ENCODE measurements at places on chromosomes 6 and 20. TPM values are rescaled to one million over a fixed set of nuclear protein-coding genes. Genes with fewer than 3 reads are reported as not detected.

DNA sequence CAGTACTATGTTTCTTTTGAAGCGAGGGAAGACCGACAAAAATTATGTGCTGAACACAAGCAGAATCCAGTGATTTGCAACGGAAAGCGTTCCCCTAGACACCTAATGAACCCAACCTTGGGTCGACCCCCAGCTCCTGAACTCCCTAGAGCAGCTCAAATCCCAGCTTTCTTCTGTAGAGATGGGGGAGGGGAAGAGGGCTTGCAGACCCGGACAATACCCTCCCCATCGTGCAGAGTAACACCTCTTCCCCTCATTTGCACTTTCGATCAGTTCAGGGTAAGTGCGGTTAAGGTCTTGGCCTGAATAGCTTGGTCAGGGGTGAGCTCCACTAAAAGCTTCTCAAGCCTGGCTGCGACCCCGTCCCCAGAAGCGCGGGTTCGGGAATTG is 404 bp downstream of the CEP162 start:
- H3K36me3 ChIP-seq: no peaks in the 10 kb centered on the region
- H3K27me3 ChIP-seq: no peaks in the 10 kb centered on the region
- H3K4me3 ChIP-seq: peak overlapping the region; percentile 87

GRCh38 chr20:42982218-42982617 is 207.5 kb downstream of the PTPRT start:
- H3K4me1 ChIP-seq: no peaks in the 10 kb centered on the region
- no peak for DNase-seq
- H3K27me3 ChIP-seq: no peaks in the 10 kb centered on the region
- no peak overlapping the region for H3K27ac ChIP-seq

DNA sequence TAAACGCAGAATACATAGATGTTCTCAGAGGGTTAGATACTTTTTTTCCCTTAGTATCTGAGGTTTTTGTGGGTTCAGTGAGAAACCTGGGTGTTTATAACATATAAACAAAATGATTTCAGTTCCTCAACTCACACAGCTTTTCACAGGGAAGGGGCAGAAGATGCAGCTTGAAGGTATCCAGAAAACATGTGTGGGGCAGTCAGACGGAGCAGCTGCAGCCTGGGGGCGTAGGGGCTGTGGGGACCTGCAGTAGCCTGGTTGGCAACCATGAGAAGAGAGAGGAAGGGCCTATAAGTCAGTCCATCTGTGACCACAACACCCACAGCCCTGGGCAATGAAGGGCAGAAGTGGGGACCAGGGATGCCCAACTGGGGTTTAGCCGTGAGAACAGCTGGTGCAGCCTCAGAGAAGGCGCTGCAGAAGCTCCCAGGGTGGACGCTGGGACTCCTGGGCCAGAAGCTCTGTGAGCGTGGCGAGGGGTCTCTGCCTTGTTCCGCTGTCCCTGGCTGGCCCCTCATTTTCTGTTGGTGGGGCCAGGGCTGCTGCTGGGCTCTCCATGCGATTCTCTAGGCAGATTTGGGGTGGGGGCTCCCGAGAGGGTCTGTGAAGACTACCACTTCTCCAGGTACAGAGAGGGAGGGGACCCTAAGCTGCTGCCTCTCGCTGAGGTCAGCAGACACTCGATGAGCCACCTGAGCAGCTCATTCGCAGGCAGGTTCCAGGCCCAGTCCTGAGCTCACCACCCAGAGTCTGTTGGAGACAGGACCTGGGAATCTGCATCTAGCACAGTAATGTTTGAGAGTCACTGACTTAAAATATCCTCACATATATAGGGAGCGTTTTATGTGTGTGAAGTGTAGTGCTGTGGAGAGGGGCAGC is 181.2 kb downstream of the ZDHHC14 start:
- H3K27me3 ChIP-seq: no peaks in the 10 kb centered on the region
- no peak overlapping the region for H3K4me3 ChIP-seq
- no peak overlapping the region for H3K27ac ChIP-seq
- no peaks in the 10 kb centered on the region for H3K36me3 ChIP-seq

GRCh38 chr6:44471271-44471981 is 83.9 kb downstream of the CDC5L start:
- H3K27ac ChIP-seq: no peak overlapping the region
- no peak for DNase-seq
- no peaks in the 10 kb centered on the region for H3K27me3 ChIP-seq
- H3K4me3 ChIP-seq: no peak overlapping the region
- no peaks in the 10 kb centered on the region for H3K36me3 ChIP-seq

DNA sequence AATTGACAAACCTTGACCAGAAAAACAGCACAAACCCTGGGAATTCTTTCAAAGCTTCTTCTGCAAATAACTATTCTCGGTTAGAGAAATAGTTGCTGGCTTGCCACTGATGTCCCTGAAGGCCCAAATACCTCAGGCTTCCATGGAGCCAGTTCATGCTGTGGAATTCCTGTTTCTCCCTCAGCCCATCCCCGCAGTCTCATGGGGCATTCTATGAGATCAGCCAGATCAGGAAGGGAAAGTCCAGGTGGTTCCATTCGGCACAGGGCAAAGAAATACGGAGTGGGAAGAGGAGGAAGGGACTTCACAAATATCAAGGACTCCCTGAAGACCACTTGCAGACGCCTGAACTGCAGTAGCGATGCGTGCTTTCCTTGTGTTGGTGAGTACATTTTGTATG is 63.3 kb downstream of the MYLK4 start:
- no peaks in the 10 kb centered on the region for H3K4me1 ChIP-seq
- H3K27ac ChIP-seq: no peak overlapping the region
- no peaks in the 10 kb centered on the region for H3K27me3 ChIP-seq
- no peaks in the 10 kb centered on the region for H3K36me3 ChIP-seq
- DNase-seq: no peak

- H3K4me3 ChIP-seq: peak overlapping the region; percentile 41
- no peaks in the 10 kb centered on the region for H3K27me3 ChIP-seq
- H3K27ac ChIP-seq: no peak overlapping the region
Measured at GRCh38 chr6:30127238-30128093, 8.5 kb upstream of the TRIM40 start.

- no peaks in the 10 kb centered on the region for H3K4me1 ChIP-seq
- no peak overlapping the region for H3K4me3 ChIP-seq
- peaks cover 8% of the 10 kb centered on the region for H3K36me3 ChIP-seq
- no peak overlapping the region for H3K27ac ChIP-seq
- no peak for DNase-seq
Measured at GRCh38 chr20:34753706-34754461, 49.7 kb downstream of the TP53INP2 start.

GRCh38 chr6:167495506-167496401 is 170.9 kb downstream of the TTLL2 start:
- no peak overlapping the region for H3K4me3 ChIP-seq
- no peaks in the 10 kb centered on the region for H3K27me3 ChIP-seq
- H3K36me3 ChIP-seq: no peaks in the 10 kb centered on the region
- no peak overlapping the region for H3K27ac ChIP-seq

DNA sequence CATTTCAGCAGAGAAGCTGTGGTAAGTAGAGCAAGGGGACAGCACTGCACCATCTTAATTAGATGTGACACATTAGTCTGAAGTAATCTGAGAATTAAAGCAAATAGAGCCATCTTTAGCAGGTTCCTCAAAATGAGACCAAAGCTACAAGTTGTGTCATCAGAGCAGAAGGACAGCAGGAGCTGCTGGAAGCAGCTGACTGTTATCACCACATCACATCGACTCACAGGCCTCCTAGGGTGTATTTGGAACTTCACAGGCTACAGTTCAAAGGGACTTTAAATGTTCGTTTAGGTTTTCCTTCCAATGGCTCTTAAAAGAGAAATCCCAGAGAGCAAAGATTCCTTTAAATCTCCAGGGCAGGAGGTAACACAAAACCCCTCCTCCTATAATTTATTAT is 69.5 kb downstream of the LCA5 start:
- H3K4me1 ChIP-seq: no peaks in the 10 kb centered on the region
- no peak overlapping the region for H3K27ac ChIP-seq
- no peak for DNase-seq
- H3K27me3 ChIP-seq: no peaks in the 10 kb centered on the region
- H3K36me3 ChIP-seq: no peaks in the 10 kb centered on the region

GRCh38 chr6:84411060-84411629 is 183.7 kb upstream of the CEP162 start:
- H3K4me1 ChIP-seq: no peaks in the 10 kb centered on the region
- DNase-seq: no peak
- H3K27me3 ChIP-seq: no peaks in the 10 kb centered on the region
- no peak overlapping the region for H3K4me3 ChIP-seq
- H3K27ac ChIP-seq: no peak overlapping the region

GRCh38 chr6:140077827-140078560 is 703.5 kb upstream of the CITED2 start:
- H3K4me3 ChIP-seq: no peak overlapping the region
- no peak for DNase-seq
- H3K27me3 ChIP-seq: no peaks in the 10 kb centered on the region
- H3K4me1 ChIP-seq: peaks cover 4% of the 10 kb centered on the region
- no peaks in the 10 kb centered on the region for H3K36me3 ChIP-seq

DNA sequence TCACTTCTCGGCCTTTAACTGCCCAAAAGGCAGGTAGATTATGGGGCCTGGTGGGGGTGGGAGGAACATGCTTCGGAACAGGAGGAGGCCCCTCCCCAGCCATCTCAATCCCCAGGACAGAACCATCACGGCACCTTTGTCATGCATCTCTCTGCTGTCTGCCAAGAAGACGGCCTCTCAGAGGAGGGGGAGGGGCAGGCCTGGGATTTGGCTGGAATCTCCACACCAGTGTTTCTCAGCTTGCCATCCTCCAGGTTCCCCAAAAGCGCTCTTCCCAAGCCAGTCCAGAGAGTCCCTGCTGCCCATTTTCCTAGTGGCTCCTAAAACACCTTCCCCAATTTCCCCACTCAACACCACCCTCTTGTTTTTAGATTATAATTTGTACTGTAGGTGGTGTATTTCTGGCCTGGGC is 2.5 kb upstream of the POU5F1 start:
- H3K4me3 ChIP-seq: no peak overlapping the region
- no peaks in the 10 kb centered on the region for H3K27me3 ChIP-seq
- no peak overlapping the region for H3K27ac ChIP-seq
- no peak for DNase-seq
- H3K36me3 ChIP-seq: no peaks in the 10 kb centered on the region

DNA sequence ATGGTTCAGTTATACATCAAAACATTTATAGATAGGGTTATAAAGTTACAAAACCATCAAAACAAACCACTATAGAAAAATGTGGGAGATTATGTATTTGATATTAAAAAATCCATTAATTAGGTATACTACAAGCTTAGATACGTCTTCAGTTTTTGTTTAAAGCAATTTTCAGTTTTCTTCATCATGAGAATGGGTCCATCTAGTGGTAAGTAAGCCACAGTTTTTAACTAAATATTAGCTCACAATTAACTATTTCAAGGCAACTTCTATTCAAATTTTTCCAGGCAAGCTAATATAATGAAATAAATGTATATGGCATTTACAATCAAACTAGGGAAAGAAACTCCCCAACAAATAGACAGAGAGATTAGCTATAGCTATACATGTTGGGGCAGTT is 44.4 kb downstream of the RNGTT start:
- no peaks in the 10 kb centered on the region for H3K36me3 ChIP-seq
- H3K27ac ChIP-seq: no peak overlapping the region
- no peaks in the 10 kb centered on the region for H3K27me3 ChIP-seq
- H3K4me3 ChIP-seq: no peak overlapping the region

DNA sequence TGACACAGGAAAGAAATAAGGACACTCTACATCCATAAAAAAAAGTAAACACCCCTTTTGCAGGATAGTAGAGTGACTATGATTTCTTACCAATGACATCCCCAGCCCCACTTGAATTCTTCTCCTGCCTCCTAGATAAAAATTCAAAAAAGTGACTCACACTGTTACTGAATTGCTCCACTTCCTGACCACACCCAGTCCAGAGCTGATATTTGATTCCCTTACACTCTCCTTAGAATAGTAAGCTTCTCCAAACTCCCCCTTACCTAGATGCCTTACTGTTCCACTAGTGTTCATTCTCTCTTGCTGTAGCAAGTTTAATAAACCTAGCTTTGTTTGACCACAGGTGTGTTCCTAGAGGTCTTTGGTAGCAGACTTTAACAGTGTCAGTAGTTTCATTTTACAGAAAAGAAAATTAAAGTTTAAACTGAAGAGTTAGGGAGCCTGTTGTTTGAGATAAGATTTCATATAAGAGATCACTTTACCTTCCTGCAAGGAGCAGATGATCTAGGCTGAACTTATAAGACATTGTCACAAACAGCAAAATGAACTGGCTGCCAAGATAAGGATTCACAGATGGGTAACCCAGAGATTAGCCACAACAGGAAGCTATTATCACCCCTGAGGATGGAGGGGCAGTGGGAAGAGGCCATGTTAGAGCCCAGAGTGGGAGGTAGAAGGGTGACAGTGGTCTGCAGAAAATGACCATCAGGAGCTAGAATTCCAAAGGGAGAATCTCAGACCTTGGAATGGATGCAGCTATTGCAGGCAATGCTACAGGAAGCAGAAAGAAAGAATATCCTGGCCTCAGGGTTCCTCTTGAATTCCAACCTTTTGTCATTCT is 28.4 kb upstream of the BTN3A2 start:
- no peak overlapping the region for H3K4me3 ChIP-seq
- H3K27ac ChIP-seq: no peak overlapping the region
- H3K36me3 ChIP-seq: no peaks in the 10 kb centered on the region
- H3K4me1 ChIP-seq: no peaks in the 10 kb centered on the region
- H3K27me3 ChIP-seq: peaks cover 27% of the 10 kb centered on the region

DNA sequence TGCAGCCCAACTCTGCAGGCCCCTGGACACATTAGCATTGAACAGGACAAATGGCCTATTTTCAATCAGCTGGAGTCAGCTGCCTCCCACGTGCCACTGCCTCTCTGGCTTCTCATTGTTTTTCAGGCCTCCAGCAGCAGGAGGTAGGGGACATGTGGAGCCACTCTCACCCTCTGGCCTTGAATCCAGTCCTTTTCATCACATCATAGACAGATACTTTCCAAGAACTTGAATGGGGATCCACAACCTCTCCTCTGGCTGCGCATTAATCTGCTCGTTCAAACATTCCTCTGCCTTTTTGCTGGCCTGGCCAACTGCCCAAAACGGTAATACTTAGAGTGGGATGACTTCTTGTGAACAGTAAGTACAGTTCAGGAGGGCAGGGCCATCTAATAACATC is 592.3 kb downstream of the PKHD1 start:
- DNase-seq: no peak
- no peak overlapping the region for H3K4me3 ChIP-seq
- peaks cover 3% of the 10 kb centered on the region for H3K4me1 ChIP-seq
- H3K36me3 ChIP-seq: no peaks in the 10 kb centered on the region

The SPATS1 gene
- not detected for total RNA-seq

The BHLHE23 gene
- total RNA-seq: not detected

The PNLDC1 gene
- total RNA-seq: 0.66 TPM

The SLC2A10 gene
- 19.8 TPM for total RNA-seq

The RCAN2 gene
- total RNA-seq: 2.9 TPM
